Left forelimb (tissue), 1 donor: ENCODE measurements at places on chromosomes 7 and 10.

DNA sequence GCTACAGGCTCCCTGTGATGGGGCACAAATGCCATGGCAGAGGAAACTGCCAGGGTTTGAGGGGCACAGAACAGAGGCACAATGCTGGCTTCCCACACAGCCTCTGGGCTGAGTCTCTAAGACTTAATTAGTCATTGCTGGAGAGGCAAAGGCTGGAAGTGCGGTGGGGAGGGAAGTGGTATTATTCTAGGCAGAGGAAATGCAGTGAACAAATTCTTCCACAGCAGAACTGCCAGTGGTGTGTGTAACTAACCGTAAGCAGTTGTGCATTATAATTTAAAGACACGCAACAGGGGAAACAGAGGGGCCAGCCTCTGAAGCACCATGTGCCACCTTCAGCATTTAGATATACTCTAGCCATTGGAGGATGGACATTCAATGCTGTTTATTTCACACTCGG lies 12.8 kb downstream of the ICA1 start:
- no peak for DNase-seq

DNA sequence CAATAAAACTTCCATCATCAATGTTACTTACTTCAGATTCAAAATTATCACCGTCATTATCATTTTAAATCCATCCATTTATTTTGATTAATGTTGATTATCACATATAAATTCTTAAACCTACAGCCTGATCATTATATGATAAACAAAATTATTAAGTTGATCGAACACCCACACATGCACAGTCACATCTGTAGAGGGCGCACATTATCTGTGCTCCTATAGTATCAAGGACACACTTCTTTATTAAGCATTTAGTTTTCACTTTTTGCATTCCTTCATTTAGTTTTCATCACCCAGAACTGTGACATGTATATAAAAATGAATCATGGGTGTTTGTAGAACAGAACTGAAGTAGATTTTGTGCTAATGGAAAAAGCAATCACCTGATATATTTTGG lies 26.2 kb upstream of the ZNF716 start:
- DNase-seq, result no peak

DNA sequence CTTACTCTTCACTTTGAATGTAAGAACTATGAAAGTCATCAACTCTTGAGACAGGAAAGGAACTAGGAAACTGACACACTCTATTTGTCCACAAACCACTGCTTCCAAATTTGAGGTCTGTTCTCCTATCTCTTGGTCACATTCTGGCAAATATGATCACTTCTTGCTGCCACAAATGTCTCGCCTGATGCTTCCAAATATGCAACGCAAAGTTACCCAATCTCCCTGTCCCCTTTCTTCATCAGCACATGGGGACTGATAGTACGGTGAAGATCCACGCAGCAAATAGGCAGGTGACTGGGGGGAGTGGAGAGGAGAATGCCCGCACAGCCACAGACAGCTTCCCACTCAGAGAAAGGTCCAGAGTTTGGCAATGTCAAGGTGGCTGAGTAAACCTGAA lies 92.6 kb upstream of the TCF7L2 start:
- no peak for DNase-seq

- DNase-seq, result no peak
Observed at GRCh38 chr7:91050677-91051076, 213.6 kb upstream of the FZD1 start.

DNA sequence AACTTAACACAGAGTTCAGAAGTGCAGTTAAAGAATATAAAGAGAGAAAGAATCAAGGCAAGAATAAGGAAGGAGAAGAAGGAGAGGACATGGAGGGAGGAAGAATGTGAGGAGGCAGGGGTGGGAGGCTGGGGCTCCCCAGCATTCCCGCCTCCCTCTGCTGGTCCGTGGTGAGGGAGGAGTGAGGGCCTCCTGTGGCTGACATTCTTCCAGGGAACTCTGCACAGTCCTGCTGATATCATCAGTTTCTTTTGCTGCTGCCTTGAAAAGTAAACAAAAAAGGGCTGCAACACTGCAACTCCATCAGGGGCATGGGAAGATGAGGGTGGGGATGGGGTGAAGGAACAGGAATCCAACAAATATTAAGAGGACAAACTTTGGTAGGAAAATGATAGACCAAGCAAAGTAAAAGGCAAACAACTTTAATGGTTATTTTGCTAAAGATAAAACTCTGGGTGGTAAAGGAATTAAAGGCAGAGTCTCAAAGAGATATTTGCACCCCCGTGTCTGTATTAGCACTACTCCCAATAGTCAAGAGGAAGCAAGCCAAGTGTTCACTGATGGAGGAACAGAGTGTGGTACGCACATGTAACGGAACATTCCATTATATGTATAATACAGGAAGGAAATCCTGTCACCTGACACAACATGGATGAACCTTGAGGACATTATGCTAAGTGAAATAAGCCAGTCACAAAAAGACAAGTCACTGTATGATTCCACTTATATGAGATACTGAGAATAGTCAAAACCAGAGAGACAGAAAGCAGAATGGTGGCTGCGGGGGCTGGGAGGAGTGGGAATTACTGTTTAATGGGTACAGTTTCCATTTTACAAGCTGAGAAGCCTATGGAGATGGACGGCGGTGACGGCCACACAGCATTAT lies 8.0 kb upstream of the SPOCK2 start:
- DNase-seq, result no peak

DNA sequence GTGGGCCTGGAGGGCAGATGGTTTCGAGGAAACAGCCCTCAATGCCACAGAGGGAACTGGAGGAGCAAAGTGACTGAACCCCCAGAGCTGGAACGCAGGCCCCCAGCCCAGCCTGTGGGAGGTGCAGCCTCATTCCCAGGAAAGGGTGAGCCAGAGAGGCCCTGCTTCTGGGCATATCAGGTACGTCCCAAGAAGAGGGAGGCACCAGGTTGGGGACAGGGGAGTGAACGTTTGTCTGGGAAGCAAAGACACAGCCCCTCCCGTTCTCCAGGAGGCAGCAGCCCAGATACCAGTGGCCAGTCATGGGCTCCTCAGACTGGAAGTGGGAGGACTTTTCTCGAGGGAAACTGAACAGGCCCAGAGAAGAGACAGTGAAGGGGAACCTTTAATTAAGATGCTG lies 74.3 kb upstream of the RET start:
- no peak for DNase-seq

- DNase-seq, result no peak
Observed at GRCh38 chr7:150740053-150740452, 2.8 kb downstream of the GIMAP5 start.

GRCh38 chr7:43295429-43295828 lies 183.0 kb downstream of the HECW1 start:
- DNase-seq, result no peak

DNA sequence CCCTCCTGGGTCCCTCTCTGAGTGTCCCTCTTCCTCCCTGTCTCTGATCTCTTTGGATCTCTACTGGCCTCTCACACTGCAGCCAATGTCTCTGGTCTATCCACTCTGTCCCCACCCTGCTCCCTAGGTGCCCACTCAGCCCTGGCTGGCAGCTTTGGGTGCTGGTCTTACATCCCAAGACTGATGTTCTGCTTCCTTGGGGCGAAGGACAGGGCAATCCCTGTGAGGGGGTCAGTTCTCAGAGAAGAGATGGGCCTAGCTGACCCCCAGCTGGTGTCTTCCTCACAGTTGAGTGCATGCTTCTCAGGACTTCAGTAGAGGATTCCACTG lies 51.7 kb upstream of the CAMK2B start:
- peak; percentile 49 for DNase-seq

- no peak for DNase-seq
Observed at GRCh38 chr7:106187613-106188350, 75.7 kb upstream of the SYPL1 start.

- DNase-seq, result no peak
Observed at GRCh38 chr7:4255336-4255735, 426.8 kb upstream of the FOXK1 start.

- DNase-seq, result no peak
Observed at GRCh38 chr10:44253769-44254462, 131.0 kb downstream of the CXCL12 start.

- no peak for DNase-seq
Observed at GRCh38 chr10:79532-80215, 30.6 kb upstream of the TUBB8 start.

DNA sequence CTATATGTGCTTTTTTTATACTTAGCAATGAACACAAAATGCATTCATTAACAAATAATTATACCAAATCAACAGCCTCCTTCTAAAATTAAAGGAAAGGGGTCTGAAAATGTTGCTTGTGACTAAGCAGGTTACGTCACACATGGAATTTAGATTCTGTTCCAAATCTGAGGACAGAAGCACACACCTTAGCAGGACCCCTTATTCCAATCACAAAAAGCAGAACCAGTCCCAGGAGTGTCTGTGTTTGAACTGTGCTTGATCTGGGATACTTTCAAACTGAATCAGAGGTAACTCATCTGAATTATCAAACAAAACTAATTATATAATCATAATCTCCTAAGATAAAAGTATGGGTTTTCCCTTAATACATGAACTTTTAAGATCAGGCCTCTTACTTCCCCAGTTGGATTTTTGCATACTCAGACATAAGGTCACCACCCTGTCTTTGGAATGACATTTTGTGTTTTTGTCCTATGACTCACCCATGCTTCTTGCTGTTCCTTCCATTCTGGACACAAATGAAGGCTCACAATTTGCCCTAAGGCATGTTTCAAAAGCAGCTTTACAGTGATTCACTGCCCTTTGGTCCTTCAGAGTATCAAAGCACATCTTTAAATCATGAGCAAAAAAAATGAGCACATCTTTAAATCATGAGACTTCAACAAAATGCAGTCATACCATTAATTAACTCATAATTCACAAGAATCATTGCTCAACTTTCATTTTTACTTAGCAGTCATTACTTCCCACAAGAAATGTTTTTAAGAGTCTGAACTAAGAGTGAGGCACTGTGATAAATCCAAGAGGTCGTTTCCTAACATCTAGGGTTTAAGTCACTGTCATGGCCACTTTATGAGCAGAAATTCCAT lies 35.5 kb downstream of the SEMA3C start:
- DNase-seq, result no peak

DNA sequence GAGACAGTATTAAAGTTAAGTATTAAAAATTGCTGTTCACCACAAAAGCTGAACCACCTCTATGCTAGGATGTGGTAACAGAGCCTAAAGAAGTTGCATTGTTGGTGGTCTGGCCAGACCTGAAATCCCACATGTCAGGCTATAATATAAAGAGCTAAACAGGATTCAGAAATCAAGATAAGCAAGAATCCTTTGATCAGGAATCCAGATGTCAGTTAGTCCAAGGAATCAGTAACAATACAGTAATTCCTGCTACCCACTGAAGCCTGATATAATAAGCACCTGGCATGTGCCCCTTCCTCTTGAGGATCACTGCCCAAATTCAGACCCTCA lies 48.9 kb downstream of the ZNF277 start:
- no peak for DNase-seq

DNA sequence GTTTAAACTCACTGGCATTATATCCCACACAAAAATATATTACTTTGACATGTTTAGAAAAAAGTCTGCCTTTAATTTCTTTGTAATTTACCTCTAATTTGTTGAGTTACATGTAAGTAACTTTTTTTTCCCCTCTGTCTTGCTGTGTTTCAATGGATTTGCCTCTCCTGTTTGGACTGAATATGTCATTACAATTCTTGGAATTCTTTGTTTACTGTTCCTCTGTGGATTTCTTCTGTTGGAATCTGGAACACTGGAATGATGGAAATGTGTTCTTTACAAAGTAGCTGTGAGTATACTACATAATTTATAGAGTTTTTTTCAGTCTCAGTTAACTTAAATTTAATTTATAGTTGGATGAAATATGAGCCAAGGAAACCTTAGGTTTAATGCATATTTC lies 30.4 kb downstream of the SEPTIN7 start:
- DNase-seq, result no peak

DNA sequence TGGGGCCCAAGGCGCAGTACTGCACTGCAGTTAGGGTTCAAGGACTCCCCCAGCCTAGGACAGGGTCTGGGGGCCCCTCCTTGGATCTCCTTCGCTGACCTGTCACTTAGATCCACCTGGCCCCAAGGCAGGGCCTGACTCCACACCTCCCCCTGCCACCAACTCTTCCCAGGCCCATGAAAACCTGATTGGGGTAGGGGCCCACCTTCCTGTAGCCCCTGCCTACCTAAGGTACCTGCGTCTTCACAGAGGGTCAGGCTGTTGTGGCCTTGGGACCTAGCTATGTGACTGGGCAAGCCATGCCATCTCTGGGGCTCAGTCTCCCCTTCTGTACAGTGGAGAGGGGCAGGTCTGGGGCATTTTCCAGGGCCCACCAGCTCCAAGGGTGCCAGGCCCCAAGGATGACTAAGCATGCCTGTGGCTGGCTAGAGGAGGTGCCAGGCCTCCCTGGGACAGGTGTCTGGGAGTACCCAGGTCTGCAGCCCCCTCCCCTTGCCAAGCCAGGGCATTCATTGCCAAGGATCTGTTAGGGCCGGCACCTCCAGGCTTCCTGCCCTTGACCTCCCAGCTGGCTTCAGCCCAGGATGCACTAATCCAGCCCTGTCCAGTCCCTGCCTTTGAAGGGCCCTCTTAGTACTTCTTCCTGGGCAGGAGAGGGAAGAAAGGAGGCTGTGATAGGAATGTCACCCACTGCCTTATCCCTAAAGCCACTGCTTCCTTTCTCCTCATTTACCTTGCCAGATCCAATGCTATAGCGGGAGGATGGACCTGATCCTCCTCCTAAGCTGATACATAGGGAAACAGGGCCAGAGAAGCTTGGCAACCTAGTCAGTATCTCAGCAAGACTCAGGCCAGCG lies 1.3 kb downstream of the LIMK1 start:
- DNase-seq, result no peak

DNA sequence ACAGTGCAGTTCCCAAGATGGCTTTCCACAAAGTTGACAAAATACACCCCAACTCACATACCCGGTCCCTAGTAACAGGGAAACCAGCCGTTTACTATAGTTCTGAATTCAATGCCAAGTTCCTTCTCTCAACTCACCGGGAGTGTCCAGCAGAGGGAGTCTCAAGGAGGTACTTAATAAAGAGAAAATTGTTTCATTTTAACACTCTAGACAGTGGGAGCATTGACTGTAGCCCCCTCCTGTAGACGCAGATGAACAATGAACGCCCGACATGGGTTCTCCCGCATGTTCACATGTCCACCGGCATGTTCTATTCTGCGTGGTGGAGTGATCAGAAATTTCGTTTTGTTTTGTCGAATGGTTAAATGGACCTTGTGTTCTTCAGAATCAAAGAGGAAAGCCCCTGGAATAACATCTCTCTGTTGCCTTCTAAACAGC lies 1.9 kb downstream of the HIPK2 start:
- DNase-seq, result peak; percentile 76

- DNase-seq, result peak; percentile 64
Observed at GRCh38 chr10:11424456-11425295, 186.8 kb downstream of the USP6NL start.
